Stimulated activated CD4-positive, alpha-beta T cell treated with anti-CD3 and anti-CD28 coated beads, Interleukin-15, amount 100 ng/mL, for 48 hours (primary cell): ENCODE measurements at places on chromosomes 16 and 17.

DNA sequence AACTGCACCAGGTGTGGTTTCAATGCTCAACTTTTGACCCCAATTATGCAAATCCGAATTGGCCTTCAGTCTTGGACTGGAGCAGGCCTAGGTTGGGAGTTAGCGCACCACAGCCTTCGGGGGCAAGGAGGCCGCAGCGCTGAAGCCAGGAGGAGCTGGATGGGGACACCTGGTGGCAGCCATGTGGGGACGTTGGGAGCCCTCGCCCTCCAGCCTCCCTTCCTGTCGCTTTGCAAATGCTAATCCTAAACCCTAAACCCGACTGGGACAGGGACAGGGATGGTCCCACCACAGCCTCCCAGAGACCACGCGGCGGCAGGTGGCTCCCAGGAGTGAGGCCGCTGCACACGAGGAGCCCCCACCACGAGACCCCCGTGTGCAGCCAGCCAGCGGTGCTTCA lies 58.7 kb downstream of the KLHDC4 start:
- DNase-seq: no peak

GRCh38 chr17:77528516-77529327 lies 388.0 kb downstream of the SEC14L1 start:
- DNase-seq: no peak

GRCh38 chr16:27242398-27242797 lies 26.2 kb downstream of the NSMCE1 start:
- DNase-seq: no peak

GRCh38 chr17:9987779-9988585 lies 82.9 kb upstream of the RCVRN start:
- no peak for DNase-seq

DNA sequence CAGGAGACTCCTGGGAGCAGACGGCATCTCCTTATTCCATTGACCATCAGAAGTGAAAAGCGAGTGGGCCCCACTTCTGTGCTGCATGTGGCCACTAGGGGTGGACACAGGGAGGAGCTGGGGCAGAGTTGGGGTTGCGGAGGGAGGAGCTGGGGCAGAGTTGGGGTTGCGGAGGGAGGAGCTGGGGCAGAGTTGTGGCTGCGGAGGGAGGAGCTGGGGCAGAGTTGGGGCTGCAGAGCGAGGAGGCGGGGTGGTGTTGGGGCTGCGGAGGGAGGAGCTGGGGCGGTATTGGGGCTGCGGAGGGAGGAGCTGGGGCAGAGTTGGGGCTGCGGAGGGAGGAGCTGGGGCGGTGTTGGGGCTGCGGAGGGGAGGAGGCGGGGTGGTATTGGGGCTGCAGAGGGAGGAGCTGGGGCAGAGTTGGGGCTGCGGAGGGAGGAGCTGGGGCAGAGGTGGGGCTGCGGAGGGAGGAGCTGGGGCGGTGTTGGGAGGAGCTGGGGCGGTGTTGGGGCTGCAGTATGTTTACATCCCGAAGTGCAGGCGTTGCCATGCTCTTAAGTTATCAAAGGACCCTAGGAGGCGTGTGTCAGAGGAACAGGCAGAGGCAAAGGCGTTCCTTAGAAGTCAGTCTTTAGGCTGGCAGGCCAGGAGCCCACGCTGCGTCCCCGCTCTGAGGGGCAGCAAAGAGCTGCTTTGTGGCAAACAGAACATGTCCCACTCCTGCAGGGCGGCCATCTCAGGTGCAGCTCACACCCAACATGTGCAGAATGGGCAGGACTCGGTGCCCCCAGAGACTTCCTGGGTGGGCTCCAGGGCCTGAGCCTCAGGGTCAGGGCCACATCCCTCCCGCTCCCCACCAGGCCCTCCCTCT lies 76.0 kb downstream of the ZNF778 start:
- DNase-seq: no peak

DNA sequence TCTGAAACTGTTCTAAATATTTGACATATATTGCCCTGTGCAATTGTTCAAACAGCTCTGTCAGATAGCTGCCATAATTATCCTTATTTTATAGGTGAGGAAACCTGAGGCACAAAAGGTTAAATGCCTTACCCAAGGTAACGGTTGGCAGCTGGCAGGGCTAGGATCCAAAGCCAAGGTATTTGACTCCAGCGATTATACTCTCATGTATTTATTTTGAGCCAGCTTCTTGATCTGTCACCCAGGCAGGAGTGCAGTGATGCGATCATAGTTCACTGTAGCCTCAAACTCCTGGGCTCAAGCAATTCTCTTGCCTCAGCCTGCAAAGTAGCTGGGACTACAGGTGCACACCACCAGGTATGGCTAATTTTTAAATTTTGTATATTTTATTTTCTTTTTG lies 7.2 kb downstream of the ENO3 start:
- DNase-seq: no peak

- no peak for DNase-seq
Measured at GRCh38 chr16:60110531-60110930, 1376.4 kb upstream of the GOT2 start.

- DNase-seq: no peak
Measured at GRCh38 chr16:66260522-66261254, 105.8 kb upstream of the CDH5 start.

GRCh38 chr17:63109661-63110060 lies 143.6 kb downstream of the TANC2 start:
- no peak for DNase-seq

- DNase-seq: no peak
Measured at GRCh38 chr16:66620429-66620795, 15.9 kb downstream of the CMTM3 start.

GRCh38 chr17:63151941-63152523 lies 186.0 kb downstream of the TANC2 start:
- DNase-seq: no peak

GRCh38 chr17:47776330-47777197 lies 43.5 kb downstream of the TBX21 start:
- peak; percentile 17 for DNase-seq

DNA sequence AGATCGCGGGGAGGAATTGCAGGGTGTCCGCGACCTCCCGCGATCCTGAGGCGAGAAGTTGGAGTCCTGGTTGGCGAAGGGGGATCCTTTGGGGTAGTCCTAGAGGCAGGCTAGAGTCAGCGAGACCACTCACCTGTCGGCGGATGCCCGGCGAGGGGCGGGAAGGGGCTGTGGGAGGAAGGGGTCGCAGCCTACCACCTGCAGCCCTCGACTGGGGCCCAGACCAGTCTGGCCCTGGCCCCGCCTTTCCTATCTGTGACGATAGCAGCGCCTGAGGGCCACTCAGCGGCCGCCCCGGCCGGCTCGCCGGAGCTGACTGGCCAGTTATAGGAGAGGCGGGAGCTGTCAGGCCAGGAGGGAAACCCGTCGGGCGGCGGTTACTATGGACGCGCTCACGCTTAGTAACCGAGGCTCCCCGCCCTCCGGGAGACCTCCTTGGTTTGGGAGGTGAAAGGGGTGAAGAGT lies at the start of gene TEKT3:
TEKT3 (minus strand) TSS at position 213 of the 465 bp plus-strand sequence. CDS start 10,012 bp downstream, outside the sequence.
- DNase-seq: no peak
